Osteoblast (primary cell): ENCODE measurements at places on chromosomes 12 and 14.

DNA sequence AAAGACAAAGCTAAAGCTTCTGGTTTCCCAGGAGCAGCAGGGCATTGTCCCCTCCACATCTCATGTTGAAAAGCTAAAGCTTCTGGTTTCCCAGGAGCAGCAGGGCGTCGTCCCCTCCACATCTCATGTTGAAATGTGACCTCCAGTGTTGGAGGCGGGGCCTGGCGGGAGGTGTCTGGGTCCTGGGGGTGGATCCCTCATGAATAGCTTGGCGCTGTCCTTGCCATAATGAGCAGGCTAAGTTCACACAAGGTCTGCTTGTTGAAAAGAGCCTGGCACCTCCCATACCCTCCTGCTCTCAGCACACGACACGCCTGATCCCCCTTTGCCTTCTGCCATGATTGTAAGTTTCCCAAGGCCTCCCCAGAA, 123.7 kb downstream of the PIWIL1 start:
- DNase-seq: no peak

GRCh38 chr12:105922670-105923102, 216.1 kb downstream of the NUAK1 start:
- DNase-seq: peak; percentile 69

DNA sequence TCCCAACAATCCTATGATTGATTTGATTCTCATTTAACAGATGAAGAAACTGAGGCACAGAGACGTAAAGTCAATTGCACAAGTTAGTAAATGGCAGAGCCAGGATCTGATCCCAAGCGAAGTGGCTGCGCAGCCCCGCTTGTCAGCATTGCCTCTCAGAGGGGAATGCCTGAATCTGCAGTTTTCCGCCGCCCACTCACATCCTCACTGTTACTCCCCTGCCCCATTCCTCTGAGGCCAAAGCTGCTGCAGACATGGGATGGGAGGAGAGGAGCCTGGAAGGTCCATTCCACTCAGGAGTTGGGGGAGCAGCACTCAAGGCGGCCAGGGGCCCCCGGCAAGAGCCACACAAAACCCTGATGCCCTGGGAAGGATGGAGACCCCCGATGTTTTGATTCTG, 1.0 kb downstream of the NRIP2 start:
- DNase-seq: peak; percentile 84

DNA sequence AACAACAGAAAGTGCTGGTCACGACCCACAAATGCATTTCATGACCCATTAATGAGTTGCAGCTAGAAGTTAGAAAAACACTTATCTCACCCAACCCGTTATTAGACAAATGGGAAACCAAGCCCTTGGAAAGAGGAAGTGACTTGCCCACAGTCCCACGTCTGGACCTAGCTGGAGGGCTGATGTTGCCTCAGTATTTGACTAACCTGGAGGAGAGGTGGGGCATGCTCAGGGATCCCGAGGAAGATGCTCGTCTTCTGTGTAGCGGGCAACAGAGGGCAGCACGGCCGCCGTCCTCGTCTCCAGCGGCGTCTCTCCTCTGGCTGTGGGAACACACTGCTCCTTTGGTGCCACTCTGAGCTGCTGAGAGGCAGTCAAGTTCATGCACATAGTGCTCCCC, 12.7 kb downstream of the CCND2 start:
- no peak for DNase-seq

DNA sequence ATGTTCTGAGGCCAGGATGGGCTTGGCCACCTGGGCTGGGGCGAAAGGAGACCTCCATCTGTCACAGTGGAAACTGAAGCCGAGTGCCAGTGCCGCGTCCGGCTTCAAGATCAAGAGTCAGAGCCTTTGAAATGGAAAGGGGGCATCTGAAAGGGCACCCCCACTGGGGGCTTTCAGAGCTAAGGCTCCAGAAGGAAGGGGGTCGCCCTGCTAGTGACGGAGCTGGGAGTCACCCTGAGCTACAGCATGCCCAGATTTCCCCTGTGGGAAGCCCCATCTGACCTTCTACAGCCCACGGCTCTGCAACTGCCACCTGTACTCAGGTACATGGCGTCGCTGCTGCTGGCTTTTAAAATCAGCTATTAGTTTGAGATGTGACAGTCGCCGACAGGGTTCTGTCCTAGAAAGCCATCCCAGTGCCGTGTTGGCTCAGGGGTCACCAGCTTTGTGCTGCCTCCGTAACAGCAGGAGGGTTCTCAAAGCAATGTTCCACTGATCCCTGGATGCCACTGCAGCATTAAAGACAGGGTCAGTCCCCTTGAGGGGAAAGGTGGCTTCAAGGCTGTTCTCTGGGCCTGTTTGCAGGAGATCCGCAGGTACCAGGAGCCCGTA, 31.5 kb downstream of the CCNK start:
- DNase-seq: peak; percentile 56

DNA sequence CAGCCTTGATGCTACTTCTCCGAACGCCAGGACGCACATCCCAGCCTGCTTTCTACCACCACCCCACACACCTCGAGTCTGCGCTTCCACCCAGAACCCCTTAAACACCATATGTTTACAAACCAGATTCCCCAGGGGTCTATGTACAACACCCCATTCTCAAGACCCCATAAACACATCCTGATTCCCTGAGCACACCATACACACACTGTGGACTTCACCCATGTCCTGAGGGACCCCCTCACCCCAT, 733 bp downstream of the TTC7B start:
- no peak for DNase-seq

GRCh38 chr14:91372671-91373495, 44.7 kb downstream of the CCDC88C start:
- no peak for DNase-seq

DNA sequence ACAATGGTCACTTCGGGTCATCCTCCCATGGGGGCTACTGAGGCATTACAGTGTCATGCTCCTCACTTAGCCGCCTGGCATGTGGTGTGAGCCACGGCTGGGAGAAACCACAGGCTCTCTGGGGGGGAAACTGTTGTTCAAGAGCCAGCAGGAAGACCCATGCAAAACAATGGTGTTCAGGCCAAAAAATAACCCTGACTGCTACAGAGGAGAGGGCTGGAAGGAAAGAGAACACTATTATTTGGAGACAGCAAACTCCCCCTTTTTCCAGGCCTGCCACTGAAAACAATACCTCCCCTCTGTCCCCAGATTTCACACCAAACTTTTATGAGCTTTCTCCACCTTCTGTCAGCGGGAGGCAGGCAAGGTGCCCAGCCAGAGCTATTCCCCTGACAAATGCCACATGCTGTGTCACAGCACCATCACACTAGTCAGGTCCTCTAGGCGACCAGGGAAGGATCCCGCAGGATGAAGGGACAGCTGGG, 83.7 kb downstream of the CHGA start:
- peak; percentile 80 for DNase-seq

DNA sequence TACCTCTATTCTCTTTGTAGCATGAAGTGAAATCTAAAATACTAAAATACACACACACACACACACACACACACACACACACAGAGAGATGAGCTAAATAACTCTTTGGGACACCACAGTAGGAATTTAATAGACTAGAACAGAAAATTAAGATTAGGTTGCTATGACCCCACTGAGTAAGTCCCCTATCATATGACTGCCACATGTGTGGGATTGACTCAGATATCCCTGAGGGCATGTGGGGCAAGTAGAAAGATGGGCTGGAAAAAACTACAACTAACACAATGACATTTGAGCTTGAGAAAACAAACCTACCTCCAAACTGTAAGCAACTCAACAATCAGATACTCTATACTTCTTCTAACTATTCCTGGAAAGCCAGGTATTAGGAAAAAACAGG, 27.0 kb downstream of the SLC25A21 start:
- DNase-seq: no peak

DNA sequence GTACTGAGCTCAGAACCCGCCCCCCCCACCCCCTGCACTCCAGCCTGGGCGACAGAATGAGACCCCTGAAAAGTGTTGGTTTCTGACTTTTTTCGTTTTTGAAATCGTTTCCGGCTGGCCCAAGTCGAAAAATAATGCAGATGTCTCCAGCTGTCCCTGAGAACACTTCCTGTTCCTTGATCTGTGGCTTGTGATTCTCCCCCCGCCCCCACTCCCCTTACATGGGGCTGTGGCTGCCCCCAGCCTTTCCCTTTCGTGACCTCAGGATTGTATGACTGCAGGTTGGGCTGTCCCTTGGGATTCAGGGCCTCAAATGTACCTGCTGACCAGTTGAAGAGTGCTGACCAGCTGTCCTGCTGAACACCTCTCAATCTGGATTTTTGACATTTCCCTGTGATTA, 34.1 kb downstream of the NOC4L start:
- DNase-seq: no peak

DNA sequence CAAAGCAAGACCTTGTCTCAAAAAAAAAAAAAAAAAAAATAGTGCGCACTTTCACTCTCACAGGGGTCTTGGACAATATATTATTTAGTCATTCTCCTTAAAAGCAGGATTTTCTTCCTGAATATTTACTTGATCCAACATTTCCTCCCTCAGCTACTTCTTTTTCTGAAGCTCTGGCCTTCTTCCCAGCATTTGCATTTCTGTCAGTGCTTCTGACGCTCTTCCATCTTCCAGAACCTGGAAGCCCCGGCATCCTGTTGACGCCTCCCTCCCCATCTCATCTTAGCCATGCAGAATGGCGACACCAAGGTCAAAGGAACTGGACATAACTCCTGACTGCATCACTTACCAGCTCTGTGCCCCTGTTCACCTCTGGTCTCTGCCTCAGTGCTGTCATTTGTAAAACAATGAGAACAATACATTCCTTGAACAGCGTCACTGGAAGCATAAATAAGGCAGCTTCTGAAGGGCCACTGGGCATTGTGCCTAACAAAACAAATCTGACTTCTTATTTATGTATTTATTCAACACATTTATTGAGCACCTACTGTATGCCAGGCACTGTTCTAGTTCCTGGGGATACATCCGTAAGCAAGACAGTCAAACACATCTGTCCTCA, 90.9 kb upstream of the MDM1 start:
- DNase-seq: no peak

DNA sequence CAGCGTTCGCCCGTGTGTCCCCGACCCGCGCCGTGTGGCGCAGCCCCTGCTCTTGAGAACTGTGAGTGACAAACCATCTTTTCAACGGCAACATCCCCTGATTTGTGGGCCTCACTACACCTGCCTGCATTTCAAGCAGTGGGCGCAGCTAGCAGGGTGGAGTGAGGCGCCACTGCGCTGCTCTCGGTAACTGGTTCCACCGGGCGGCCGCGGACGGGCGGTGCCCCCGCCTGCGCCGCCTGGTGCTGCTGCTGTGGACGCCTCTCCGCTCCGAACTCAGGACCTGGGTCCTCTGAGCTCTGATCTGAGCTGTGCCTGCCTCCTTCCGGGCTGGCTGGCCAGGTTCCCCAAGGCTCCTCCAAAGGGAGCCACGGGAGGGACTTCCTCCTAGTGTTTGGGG, 5.9 kb upstream of the DEGS2 start:
- DNase-seq: no peak

DNA sequence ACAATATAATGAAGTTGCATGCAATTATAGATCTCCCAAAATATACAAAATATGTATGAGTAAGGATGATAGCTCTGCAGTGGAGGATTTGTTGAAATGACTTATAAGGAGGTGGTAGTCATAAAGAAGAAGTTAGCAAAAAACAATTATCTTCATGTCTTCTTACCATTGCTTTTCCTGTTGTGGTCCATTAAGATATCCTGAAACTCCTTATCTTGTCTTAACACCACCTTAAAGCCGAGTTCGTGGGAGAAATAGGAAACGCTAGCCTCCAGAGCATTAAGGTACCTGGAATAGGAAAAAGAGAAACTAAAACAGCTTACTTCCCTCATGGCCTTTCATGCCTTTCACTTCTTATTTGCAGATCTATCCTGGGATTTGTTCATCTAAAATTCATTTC, 15.2 kb downstream of the GUCY2C start:
- no peak for DNase-seq

DNA sequence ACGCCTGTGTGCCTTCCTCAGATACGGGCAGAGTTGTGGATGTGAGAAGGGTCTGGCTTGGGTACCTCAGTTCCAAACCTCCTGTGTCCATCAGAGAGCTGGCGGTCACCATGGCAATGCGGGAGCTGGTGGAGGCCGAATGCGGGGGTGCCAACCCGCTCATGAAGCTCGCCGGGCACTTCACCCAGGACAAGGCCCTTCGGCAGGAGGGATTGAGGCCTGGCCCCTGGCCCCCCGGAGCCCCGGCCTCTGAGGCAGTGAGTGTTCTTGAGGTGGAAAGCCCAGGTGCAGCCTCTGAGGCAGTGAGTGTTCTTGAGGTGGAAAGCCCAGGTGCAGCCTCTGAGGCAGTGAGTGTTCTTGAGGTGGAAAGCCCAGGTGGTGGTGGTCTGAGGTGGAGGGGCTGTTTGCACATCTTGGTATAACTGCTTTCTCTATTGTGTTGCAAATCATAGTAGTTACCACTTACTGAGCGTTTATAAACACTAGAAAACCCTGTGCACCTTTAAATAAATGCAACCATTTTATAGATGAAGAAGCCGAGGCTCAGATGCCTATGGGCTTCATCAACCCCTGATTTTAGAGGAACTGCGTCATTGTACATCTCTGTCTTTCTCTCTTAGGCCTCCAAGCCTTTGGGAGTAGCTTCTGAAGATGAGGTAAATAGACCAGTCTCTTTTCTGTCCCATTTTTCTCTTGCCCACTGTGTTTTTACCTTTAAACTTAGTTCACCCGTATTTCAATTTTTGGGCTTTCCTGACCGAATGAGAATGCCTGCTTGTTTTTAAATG, 976 bp downstream of the PEX5 start:
- DNase-seq: peak; percentile 68

GRCh38 chr14:100610511-100611217, 23.4 kb upstream of the BEGAIN start:
- peak; percentile 72 for DNase-seq

DNA sequence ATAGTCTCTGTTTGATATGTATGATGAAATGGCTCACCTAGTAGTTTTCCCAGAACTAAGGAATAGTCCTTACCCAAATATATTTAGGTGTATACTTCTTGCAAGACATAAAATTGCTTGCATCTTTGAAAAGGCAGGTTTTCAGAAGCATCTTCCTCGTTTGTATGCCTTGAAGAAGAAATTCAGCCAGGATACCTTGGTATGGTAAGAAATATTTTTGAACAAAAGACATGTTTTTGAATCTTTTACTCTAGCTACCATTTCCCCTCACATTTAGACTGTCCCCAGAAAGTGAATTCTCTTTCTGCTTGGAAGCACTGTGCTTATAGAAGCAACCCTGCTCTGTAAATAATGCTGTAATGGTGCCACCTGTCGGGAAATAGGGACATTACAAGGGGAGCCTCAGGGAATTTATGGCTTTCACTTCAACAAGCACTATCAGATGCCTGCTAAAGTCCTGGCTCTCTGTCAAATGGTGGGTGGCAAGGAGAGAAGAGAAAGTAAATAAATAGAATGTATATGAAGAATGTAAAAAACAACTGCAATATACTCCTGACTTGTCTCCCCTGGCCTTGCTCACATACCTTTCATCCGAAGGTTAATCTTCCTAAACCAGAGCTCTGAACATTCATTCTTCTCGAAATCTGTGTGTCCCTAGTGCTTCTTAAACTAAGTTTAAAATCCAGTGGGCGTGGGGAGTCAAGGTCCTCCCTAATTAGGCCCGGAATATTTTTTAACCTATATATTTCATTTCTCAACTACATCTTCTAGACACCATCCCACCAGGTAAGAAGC, 6.1 kb downstream of the CCDC184 start:
- peak; percentile 78 for DNase-seq

GRCh38 chr12:124764451-124764850, 99.2 kb downstream of the SCARB1 start:
- peak; percentile 89 for DNase-seq

GRCh38 chr14:56524971-56525677, 54.5 kb upstream of the TMEM260 start:
- DNase-seq: no peak

- DNase-seq: peak; percentile 43
Observed at GRCh38 chr12:121582583-121583333, 1.9 kb upstream of the KDM2B start.
